Cardiac septum (tissue), 1 donor: ENCODE measurements at places on chromosomes 16 and 17. TPM values are rescaled to one million over a fixed set of nuclear protein-coding genes. Genes with fewer than 3 reads are reported as not detected.

GRCh38 chr17:70787721-70788300, 618.5 kb downstream of the KCNJ2 start:
- DNase-seq, result no peak

DNA sequence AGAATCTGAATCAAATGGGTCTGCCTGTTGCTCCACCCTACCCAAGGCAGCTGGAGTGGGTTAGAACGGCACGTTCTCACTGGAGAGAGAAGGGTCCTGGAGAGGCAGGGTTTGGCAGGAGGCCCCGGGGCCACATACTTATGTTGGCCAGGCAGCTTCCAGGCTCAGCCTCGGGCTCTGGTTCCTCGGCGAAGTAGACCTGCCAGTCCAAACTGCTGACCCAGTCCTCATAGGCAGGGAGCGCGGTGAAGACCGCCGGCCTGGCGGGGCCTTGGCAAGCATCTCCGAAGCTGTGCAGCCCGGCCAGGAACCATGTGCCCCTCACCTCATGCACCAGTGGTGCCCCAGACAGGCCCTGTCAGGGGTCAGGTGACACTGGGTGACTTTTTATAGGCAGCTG, 4.8 kb downstream of the PRSS53 start:
- DNase-seq, result no peak

GRCh38 chr16:10827691-10828341, 9.2 kb upstream of the TVP23A start:
- peak; percentile 86 for DNase-seq

DNA sequence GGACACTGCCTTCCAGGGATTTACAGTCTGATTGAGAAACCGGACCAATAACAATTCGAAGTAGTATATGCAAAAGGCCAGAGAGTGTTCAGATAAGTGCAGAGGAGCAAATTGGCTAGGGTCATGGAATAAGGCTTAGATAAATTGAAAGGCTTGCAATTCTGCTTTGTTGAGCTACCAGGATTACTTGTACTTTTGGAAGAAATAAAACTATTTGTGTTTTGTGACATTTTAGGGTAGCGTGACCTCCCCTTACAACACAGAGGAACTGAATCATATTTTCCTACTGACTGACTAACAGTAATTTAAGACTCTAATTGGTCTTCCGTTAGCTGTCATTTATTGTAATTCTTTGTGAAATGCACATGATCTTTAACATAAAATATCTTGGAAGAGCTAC, 104.7 kb downstream of the PITPNC1 start:
- no peak for DNase-seq

GRCh38 chr17:50103252-50103651, 8.1 kb downstream of the PDK2 start:
- DNase-seq, result no peak

Gene KCNJ2
- 33.5 TPM for total RNA-seq

Gene KRTAP17-1
- total RNA-seq, result not detected

Gene ATF7IP2
- 42.3 TPM for total RNA-seq

Gene FBXW10
- 0.51 TPM for total RNA-seq

DNA sequence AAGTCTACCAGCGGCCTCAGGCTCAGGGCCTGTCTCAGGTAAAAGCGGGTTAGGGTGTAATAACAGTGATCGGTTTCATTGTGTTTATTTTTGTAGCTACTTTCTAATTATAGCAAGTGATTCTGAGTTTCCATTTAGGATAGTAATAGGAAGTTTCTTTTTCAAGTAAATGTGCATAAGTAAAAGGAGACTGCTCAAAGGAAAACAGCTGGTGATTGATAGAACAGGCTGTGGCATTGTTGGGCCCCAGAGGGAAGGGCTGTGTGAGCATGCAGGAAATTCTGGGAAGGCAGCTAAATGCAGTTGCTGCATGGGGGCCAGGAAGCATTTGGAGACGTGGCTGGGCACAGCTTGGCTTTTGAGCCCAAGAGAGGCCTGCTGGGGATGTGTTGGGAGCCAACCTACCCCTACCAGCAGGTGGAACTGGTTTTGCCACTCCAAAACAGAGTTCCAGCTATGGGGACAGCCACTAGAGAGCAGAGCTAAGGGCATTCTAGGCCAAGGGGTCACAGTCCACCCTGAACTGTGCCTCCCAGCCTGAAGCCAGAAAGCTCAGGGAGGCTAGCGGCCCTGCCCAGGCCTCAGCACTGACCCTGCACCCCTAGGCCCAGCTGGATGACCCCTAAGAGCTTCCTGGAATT, 12.6 kb downstream of the SNX20 start:
- DNase-seq, result no peak

DNA sequence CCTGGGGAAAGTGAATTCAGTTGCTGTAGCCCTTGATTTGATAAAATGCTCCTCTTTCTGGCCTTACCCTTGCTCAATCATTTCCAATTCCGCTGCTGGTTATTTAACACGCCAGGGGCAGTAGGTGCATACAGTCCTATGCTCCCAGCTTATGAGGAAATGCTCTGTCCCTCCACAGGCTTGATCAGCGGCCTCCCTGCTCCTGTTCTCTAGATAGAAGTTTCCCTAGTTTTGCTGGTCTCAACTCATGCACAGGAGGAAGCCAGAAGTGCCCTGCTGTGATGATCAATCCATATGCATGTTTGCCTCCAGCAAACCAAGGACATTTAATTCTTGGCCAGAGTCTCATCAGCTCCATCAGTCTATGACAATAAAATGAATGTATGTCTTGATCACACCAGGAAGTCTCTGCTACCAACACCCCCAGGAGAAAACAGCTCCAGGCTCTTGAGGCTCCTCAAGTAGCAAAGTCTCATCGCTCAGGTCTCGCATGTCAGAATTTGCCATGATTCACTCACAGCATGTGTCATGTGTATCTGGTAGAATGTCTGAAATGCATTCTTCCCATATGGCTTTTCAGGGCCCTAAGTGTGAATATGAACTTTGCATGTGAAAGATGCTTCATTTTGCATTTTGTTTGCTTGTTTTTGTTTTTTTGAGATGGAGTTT, 208.9 kb downstream of the CDH13 start:
- DNase-seq, result no peak

DNA sequence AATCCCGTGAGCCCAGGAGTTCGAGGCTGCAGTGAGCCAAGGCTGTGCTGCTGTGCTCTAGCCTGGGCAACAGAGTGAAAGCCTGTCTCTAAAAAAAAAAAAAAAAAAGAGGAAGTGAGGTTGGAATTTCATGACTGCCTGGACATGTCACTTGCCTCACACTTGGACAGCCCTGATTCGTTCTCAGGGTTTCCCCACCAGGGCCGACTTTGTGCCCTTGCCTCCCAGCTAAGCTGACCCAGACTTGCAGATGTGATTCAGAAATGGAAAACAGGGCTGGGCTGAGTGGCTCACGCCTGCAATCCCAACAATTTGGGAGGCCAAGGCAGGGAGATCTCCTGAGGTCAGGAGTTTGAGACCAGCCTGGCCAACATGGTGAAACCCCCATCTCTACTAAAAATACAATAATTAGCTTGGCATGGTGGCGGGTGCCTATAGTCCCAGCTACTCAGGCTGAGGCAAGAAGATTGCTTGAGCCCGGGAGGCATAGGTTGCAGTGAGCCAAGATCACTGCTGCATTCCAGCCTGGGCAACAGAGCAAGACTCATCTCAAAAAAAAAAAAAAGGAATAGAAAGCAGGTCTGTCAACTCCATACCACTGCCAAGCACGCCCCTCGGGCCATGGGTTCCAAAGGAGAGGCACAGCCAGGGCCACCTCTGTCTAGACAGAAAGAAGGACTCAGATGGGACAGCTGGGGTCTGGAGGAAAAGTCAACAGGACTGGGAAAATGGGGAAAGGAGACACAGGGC, 46.9 kb downstream of the SOCS1 start:
- no peak for DNase-seq

DNA sequence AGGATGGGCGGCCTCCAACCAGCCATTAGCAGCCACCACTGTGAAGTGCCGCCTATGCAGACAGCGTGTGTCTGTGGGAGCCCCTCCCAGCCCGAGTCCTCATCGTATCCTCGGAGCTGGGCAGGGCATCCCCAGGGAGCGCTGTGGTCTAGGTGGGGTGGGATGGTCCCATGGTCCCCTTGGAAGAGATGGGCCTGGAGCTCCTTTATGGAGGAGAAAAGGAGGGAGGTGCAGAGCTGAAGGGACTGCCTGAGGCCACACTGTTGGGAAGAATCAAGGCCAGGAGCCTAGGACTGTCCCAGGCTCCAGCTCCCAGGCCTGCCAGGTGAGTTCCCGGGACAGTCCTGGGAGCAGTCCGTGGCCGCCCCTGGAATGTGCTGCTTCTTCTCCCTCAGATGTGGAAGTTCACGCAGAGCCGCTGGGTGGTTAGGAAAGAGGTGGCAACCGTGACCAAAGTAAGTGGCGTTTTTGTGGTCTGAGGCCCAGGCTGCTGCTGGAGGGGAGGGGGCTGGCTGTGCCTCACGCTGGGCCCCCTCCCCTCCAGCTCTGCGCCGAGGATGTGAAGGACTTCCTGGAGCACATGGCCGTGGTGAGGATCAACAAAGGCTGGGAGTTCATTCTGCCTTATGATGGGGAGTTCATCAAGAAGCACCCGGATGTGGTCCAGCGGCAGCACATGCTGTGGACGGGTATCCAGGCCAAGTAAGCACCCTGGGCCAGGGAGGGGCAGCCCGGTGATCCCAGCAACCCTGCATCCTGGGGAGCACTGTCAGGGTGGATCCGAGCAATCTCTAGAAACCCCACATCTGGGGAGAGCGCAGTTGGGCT, 27.0 kb downstream of the POLR3E start:
- no peak for DNase-seq

DNA sequence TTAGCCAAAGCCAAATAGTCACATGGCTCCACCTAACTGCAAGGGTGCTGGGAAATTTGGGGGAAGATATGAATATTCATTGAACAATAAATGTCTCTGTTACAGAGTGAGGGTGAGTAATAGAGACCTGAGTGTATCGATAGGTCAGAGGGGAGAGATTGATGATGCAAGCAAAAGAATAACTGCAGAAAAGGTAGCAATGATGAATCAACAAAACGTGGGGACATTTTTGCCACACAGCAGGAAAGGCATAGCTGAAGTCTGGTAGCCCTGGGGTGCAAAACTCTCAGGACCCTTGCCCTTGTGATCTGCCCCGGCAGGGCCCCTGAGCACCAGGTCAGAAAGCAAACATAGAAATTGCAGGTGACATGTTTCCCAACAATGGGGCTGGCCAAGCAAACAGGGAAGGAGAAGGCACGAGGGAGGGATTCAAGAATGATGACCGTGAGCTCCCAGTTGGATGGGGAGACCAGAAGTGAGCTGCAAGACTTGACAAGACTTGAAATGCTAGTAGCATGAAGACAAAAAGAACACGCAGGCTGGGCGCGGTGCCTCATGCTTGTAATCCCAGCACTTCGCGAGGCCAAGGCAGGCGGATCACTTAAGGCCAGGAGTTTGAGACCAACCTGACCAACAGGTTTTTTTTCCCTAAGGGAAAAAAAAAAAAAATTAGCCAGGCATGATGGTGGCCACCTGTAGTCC, 12.7 kb upstream of the HERPUD1 start:
- no peak for DNase-seq

DNA sequence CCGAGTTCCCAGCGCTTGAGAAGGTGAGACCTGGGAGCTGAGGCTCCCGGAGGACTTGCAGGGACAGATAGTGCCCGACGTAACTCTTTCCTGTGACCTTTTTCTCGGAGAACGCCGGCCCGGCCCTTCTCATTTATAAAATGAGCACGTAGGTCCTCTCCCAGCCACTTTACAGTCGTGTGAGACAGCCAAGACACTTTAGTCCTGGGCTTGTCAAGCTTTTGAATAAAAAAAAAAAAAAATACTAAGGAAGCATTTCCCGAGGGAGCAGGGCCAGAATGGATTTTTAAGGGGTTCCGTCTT, 241 bp downstream of the DRC3 start:
- no peak for DNase-seq

Gene KIF2B
- not detected for total RNA-seq

- DNase-seq, result no peak
These were observed 9.0 kb upstream of the MRPS23 start for GRCh38 chr17:57858838-57859237.

DNA sequence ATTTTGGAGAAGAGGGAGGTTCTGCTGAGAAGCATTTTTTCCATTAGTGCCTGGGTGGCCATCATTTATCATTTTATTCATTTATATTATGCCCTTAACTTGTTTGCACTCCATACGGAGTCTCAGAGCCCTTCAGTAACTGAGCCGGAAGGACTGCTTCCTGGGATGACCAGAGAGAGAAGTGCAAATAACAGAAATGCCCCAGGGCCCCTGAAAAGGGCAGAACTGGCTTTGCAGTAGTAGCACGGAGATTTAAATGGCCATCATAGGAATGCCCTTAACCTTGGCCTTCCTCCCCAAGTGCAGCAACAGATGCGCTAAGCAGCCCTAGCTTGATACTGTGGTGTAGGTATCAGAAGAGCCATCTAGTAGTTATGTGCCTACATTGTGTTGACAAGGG, 58.5 kb downstream of the NUP93 start:
- DNase-seq, result no peak

Gene RAB34
- total RNA-seq, result 15.3 TPM

Gene GP2
- not detected for total RNA-seq

DNA sequence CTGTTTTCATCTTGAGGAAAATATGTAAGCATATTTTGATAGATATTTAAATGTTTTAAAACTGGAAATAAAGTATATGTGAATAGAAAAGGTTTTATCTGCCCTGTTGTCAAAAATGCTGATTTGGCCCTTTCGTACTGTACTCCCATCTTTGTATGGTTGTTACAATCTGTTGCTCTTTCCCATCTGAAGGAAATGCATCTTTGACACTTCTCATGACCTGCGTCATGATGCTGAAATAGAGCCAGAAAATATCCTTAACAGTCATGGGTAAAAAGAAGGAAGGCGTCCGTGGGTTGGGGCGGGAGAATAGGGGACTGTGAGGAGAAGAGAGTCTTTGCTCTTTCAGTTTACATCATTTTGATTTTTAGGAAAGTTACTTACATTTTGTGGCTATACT, 327.7 kb downstream of the BCAS3 start:
- DNase-seq, result no peak

Gene CDH5
- 51.9 TPM for total RNA-seq

DNA sequence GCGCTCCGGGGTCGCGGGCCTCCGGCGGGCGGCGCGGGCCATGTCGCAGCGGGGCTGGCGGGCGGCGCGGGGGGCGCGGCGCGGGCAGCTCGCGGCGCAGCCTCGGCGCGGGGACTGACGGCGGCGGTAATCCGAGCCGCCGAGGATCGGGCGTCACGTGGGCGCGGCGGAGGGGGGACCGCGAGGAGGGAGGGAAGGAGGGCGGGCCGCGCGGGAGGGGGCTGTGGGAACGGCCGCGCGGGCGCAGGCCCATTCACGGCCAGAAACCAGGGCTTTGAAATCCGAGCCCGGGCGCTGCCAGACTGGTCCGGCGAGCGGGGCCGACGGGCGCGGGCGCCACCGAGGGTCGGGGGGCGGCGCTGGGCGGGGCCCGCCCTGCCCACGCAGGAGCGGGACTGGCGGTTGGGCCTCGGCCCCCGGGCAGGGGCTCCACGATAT, at the start of gene MTSS2:
Gene MTSS2, minus strand, starts transcription at position 116 of the 438 bp plus-strand sequence. CDS start 262 bp downstream, outside the sequence.
- DNase-seq, result peak; percentile 87

Gene STX1B
- total RNA-seq, result 1.6 TPM

- no peak for DNase-seq
These were observed 79.3 kb downstream of the EMP2 start for GRCh38 chr16:10501016-10501607.
